GM12891 (cell line): ENCODE measurements at places on chromosomes 16 and 17.

GRCh38 chr17:36507266-36507665, 20.8 kb downstream of the ZNHIT3 start:
- DNase-seq = no peak

- no peak for DNase-seq
Measured at GRCh38 chr17:49287481-49287880, 56.9 kb upstream of the PHOSPHO1 start.

- no peak for DNase-seq
Measured at GRCh38 chr17:1229900-1230501, 40.2 kb upstream of the BHLHA9 start.

GRCh38 chr17:28904800-28905199, 1.9 kb upstream of the DHRS13 start:
- DNase-seq = no peak

DNA sequence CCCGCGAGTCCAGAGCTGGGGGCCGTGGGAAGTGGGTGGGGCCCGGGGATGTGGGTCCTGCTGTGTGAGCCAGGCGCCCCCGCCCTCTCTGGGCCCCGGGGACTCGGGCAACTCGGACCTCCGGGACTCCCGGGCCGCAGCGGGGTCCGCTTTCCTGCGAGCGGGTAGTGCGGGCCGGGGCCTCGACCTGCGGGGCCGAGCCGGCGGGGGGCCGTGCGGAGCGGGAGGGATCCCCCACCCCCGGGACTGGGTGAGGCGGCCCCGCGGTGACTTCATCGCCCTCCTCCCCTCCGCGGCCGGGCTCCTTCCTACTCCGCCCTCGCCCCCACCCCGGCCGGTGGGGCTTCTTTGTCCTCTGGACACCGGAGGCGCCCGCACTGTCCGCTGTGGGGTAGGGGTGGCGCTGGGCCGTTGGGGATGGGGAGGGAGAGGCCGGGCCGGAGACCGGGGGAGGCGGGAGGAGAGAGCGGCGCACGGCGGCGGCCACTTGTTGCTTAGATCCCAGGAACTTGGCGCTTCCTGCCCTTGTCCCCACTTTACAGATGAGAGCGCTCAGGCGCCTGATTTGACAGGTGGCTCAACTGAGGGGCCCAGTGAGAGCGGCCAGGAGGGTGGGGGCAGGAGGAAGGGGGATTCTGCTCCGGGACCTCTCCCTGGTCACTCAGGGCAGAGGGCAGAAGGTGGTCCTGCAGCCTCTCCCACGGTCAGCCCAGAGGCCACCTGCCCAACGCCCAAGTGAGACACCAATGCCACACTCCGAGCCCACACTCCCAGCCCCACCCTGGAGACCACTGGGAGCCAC, 874 bp downstream of the CMTM3 start:
- no peak for DNase-seq

GRCh38 chr17:44387804-44388203, 1.6 kb downstream of the ITGA2B start:
- DNase-seq = no peak

- DNase-seq = no peak
Measured at GRCh38 chr17:61053469-61053868, 346.2 kb upstream of the TBX2 start.

DNA sequence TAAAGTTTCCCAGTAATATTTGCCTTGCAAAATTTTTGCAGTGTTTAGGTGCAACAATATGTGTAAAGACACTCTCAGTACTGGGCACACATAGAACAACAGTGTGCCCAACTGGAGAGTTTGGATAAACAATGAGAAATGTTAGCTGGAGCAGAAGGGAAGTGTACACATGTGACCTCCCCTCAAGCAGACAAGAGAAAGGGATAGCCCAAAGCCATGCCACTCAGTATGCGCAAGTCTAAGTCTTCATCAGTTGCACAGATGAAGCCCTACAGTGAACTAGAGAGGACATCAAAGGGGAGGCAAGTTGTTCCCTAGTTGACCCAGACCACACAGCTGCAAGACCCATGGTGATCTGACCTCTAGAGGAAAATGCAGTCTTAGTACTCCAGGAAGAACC, 97.9 kb upstream of the CDH11 start:
- no peak for DNase-seq

GRCh38 chr16:46629331-46630219, 8.4 kb upstream of the SHCBP1 start:
- no peak for DNase-seq

DNA sequence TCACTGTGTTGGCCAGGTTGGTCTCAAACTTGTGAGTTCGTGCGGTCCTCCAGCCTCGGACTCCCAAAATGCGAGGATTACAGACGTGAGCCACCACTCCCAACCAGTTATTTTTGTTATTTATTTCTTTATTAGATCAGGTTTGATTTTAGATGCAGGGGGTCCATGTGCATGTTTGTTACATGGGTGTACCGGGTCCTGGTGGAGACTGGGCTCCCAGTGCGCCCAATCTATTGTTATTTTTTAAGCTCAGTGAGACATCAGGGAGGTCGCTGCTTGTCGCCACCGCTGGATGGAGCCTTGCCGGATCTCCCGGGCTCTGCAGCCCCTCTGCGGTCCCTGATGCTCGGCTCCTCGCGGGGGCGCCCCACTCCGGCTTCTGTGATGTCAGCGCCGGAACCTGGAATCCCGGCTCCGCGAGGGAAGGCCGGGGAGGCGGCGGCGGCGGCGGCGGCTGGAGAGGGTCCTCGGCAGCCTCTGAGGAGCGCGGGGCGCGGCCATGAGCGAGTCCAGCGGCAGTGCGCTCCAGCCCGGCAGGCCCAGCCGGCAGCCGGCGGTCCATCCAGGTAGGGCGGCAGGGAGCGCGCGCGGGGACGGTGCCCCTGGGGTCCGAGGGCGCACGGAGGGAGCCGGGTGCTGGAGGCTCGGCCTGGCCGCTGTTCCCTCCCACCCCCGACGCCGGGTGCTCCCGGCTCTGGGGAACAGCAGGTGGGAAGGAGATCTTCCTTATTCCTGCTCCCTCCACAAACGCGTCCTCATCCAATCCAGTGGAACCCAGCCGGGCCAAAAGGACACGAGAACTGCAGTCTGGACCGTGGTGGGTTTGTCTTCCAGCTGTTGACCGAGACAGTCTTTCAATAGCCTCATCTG, at the start of gene TMC7:
Gene TMC7 (plus strand): TSS at position 370 of the 870 bp plus-strand sequence. CDS start 130 bp downstream, at position 500.
- DNase-seq = peak; percentile 37

DNA sequence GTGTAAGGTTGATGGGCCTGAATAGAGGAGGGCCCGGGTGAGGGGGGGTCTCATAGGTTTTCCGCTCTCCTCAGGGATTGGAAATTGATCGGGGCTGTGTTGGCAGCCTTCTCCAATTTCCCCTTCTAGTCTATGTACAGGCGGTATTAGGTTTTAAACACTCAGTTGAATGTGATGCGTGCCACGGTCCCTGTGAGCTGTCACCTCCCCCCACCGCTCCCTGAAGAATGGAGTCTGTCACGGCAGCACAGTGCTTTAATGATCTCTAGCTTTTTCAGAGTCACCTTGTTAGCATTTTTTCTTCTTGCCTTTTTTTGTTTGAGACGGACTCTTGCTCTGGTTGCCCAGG, 800 bp downstream of the COX4I1 start:
- no peak for DNase-seq

DNA sequence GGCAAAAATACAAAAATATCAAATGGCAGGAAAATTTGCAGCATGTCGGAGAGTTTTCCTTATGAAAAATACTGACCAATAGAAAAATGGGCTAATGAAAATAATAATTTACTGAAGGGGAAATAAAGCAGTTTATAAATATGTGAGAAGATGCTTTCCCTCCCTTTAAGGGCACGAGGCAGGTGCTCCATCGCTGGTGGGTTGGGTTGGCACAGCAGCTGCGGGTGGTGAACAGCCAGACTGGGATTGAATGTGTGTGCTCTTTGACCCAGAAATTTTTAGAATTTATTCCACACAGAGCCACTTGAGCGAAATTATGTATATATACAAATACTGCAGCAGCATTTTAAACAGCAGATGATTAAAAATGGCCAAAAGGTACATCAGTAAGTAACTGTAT, 109.1 kb upstream of the ZNF750 start:
- no peak for DNase-seq

- peak; percentile 74 for DNase-seq
Measured at GRCh38 chr17:61409301-61410112, 9.9 kb downstream of the TBX2 start.

DNA sequence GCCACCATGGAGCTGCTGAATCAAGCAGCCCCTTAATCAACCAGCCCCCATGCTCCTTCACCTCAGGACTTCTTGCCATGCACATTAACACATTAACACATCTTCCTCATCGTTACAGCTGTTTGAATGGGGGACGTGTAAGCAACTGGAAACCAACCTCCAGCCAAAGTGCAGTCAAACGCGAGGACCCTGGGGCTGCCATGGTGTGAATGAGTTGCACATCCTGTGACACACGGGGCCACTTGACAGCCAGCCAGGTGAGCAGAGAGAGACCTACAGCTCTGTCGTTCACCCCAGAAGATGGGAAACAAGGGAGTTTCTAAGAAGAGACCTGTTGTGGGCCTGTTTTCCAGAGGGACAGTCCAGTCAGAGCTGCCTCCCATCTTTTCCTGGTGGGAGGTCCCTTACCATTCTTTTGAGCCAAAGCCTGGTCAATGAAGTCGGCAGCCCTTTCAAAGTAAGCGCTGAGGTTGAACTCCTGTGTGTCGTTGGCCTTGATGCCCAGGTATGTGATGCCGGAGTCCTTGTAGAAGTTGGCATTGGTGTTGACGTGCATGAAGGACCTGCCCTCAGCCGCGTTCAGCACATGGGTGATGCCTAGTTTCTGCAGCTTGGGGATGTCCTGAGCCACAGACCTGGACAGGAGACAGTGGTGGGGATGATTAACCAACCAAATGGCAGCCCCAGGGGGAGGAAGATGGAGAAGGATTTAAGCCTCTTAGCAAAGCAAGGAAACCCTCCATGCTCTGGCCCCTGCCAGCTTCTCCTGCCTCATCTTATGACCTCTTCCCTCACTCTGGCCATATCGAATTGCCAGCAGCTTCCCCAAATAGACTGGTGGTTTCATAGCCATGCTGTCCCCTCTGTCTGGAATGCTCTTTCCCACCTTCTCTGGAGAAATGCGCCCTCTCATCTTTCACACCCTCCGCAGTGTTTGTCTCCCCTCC, 4.2 kb downstream of the DUSP3 start:
- DNase-seq = no peak

- no peak for DNase-seq
Measured at GRCh38 chr16:2422123-2422867, 7.0 kb upstream of the CCNF start.

- no peak for DNase-seq
Measured at GRCh38 chr17:50257676-50258224, 16.5 kb upstream of the TMEM92 start.

DNA sequence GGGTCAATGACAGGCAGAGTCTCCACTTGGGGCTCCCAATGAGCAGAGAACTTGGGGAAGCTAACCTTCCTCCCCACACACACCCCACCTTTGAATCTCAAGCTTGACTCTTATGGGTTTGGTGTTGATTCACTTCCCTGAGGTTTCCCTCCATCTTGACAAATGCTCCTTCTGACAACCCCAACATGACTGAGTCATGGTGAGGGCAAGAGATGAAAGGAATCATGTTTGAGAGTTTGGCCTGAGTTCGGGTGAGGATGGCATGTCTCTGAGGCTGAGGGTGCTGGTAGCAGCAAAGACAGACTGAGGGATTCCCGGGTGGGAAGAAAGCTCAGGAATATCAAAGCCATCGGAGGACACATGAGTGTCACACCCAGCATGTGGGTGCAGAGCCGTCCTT, 18.7 kb downstream of the KRT9 start:
- no peak for DNase-seq

GRCh38 chr16:82788225-82788624, 161.5 kb downstream of the CDH13 start:
- DNase-seq = no peak

DNA sequence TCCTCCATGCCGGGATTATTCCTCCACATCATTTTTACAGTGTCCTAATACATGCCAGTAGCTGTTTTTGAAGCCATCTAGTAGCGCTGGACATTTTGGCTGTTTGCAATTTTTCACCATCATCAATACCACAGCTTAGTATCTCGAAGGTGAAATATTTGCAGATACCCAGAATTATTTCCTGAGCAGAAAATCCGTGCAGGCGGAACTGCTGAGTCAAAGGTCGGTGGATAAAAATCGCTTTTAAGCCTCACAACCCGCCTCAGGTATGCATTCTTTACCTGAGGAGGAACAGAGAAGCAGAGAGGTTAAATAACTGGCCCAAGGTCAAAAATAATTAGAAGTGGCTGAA, 584 bp upstream of the TNRC6A start:
- DNase-seq = peak; percentile 3

DNA sequence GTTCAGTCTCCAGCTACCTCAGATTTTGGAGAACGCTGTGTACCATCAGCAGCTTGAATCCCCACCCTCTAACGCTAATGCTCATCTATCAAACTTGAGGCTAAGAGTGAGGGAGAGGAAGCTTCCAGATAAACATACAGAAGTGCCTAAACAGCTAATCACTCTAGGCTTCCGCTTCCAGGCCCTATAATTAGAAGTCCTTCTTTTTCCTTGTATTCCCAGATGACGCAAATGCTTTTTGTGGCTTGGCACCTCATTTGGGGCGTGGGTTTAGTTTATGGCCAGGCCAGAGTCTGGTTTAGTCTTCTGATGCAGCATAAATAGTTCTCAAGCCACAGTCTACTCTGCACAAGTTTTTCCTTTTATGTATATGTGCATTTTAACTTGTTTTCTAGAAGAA, 263.4 kb downstream of the BCAS3 start:
- no peak for DNase-seq

DNA sequence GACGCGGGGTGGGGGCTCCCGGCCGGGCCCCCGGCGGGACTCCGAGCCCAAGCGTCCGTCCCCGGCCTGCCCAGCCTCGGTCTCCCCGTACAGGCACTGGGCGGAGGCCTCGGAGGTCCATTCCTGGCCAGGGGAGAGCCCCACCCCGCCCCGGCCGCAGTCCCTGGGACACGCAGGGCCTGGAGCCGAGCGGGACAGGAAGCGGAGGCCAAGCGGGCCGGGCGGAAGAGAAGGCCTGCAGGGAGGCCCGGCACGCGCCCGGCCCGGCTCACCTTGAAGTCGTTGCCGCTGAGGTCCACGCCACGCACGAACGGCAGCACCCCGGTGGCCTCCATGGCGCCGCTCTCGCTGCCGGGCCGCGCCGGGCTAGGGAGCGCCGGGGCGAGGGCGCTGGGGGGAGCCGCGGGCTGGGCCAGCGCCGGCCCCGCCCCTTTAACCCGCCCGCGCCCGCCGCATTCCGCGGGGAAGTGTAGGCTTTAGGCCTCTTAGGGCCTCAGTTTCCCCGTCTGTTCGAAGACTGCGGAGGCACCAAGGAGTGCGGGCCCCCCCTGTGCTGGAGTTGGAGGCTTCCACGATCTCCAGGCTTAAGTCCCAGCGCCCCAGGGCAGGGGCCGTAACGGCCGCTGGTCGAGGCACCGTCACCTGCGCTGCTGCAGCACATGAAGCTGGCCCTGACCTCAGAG, at the start of gene FLII:
Gene FLII (minus strand): TSS at position 383 of the 683 bp plus-strand sequence. CDS start 48 bp downstream, at position 335.
- DNase-seq = peak; percentile 71

DNA sequence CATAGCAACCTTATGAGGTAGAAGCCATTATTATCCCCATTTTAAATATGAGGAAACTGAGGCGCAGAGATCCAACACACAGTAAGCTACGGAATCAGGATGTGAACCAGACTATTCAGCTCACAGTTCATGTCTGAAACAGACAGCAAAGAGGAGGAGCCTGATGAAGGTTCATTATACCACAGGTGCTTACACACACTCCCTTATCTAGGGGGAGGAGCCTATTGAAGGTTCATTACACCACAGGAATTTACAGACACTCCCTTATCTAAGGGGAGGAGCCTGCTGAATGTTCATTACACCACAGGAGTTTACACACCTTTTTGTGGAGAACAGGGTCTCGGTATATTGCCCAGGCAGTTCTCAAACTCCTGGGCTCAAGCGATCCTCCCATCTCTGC, 21.9 kb downstream of the C16orf95 start:
- no peak for DNase-seq

- DNase-seq = no peak
Measured at GRCh38 chr16:10578474-10579316, 1.7 kb downstream of the EMP2 start.

GRCh38 chr17:57282296-57282695, 26.0 kb downstream of the MSI2 start:
- no peak for DNase-seq
